ENCODE measurements at places on chromosomes 12 and 14.

GRCh38 chr12:64030155-64030554 lies 185.7 kb downstream of the SRGAP1 start:
- DNase-seq = no peak

- DNase-seq = no peak
Measured at GRCh38 chr12:22231836-22232235, 102.7 kb downstream of the ST8SIA1 start.

DNA sequence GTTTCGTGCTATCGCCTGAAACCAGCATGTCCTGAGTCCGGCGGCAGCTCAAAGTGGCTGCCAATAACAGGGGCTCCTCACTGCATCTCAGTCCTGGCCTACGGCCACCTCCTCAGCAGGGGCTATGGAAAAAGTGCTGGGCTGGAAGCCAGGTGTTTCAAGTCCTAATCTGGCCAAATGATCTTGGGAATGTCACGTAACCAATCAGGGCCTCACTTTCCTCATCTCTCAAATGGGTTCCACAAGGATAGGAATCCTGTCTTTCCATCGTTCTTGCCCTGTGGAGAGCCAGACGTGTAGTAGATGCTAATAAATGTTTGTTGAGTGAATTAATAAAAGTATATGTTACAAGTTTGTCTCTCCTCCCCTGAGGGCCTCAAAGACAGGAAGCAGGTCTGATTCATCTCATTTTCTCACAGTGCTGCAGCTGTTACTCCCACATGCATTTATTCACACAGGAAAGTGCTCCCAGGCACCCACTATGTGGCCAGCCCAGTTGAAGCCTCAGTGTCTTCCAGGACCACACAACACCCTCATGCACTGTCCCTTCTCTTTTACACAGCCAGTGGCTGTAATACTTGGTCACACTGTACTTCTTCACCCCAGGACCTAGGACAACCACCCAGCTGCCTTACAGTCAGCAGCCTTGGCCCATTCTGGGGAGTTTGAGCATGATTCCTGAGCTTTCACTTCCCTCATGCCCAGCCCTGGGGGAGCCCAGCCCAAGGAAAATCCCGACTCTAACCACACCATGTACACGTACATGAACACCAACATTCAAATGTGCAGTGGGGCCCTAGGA lies 5.0 kb downstream of the CMKLR1 start:
- DNase-seq = no peak

GRCh38 chr14:40345334-40345733 lies 913.1 kb upstream of the FBXO33 start:
- DNase-seq = peak; percentile 0

DNA sequence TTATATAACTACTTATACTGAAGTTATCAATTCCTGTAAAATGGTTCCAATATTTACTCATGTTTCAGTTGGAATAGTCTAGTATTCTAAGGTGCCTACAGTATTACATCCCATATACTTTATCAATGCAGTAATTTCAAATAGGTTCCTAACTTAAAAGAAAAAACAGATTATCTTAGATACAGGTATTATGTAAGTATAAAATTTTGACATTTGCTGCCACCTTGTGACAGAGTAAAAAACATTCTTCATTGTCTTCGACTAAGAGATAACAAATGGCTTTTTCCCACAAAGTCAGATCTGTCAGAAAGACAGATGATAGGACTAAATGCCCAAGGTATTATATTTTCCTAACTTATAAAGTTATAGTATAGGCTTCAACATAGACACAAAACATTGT lies 78.7 kb downstream of the TXNDC16 start:
- peak; percentile 3 for DNase-seq

GRCh38 chr12:130825771-130826150 lies 13.3 kb downstream of the STX2 start:
- no peak for DNase-seq

DNA sequence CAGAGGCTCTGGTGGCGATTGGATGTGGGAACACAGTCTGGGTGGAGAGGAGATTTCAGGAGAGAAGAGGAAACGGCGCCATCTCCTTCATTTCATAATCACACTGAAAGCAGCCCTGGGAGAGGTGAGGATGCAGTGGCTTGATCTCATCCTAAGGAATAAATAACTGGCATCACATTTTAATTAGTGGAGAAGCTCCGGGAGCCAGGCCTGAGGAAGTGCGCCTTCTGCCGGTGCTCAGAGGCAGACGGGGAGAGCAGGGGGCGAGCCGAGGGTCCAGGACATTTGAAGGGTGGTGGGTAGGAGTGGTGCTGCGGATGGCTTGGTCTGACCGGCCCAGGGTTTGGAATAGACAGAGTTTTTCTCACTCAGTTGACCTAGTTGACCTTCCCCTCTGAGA lies 265.0 kb downstream of the CACNA1C start:
- DNase-seq = no peak

- DNase-seq = no peak
Measured at GRCh38 chr12:4540170-4540569, 1.5 kb downstream of the RAD51AP1 start.

DNA sequence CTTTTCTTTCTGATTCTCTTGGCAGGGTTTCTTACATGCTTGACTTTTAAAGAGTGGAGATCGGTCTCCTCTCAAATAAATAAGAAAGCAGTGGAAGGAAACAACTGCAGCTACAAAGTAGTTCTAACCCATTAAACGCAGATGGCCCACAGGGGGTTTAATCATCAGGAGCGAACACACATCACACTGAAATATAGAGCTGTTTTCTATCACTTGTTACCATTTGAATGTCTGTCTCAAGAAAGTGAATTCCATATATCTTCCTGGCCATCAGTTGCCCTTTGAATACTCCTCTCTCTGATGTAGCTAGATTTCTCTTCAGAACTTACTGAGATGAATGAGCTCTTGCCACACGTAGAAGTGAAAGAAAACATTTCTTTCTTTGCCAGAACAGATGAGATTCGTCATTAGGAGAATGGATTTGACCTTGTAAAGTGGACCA lies 29.1 kb downstream of the ALX1 start:
- DNase-seq = no peak

DNA sequence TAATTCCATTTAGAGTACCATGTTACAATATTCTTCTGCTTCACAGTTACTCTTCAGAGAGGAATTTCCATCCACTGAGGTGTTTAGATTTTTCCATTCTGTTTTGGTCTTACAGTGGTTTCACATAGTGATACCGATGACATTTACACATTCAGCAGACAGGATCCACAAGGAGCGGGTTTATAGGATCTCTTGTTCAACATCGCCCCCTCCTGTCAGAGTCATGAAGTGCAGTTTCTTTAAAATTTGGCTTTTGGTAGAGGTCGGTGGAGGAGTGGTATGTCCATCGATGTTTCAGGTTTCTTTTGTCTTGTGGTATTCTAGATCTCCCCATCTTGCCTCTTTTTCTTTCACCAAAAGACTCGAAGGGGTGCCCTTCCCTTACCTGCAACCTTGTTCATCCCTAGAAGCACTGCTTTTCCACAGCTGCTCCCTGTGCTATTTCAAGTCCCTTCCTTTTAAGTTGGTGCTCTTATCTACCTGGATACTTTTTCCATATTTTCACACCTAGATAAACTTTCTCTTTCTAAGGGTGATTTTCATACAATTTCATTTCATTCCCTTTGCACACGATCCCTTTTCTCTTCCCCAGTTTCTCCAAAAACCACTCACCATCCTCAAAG lies 181.3 kb downstream of the ITPR2 start:
- peak; percentile 74 for DNase-seq

GRCh38 chr12:108594323-108594903 lies 3.5 kb downstream of the TMEM119 start:
- DNase-seq = no peak

DNA sequence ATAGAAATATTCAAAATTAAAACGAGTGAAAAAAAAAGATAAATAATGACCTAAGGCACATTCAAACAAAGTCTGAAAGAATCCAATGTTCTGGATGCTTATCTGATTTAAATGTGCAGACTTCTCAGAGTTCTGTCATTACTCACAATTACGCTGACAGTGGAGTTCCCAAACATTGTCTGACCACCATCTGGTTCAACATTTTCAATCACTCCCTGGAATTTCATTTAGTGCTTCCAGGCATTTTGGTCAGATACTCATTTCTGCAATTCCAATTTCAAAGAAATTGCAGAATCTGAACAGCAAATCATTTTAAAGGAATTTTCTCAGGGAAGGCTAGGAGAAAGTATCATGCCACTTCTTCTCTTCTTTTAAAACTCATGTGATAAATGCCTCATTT lies 398.2 kb upstream of the PDE3A start:
- DNase-seq = no peak

- DNase-seq = no peak
Measured at GRCh38 chr14:99516871-99517642, 35.8 kb downstream of the CCNK start.

GRCh38 chr14:95046711-95047681 lies 110.3 kb downstream of the DICER1 start:
- DNase-seq = no peak

DNA sequence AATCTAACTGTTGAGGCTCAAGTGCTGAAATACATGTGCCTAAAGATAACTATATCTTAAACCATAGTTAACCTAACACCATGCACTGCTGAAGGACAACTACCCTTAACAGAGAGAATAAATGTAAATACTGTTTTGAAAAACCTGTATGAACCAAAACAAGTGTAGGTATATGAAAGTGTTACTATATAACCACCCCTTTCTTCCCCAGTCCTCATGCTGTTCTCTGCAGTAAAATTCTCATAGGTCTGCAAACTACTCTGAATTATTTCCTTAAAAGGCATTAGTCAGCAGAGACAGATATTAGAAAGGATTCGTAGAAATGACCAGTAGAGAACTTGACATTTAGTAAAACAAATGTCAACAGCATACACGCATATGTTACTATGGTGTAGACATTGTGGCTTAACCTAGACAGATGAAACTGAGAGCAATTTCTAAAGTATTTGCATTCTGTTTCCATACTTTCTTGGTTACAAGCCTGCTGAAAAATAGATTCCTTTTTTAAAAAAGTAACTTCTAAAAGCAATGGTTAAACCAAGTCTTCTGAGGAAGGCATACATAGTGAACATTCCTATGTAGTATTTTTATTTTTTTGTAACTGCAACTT lies 13.9 kb downstream of the CSRP2 start:
- DNase-seq = no peak

DNA sequence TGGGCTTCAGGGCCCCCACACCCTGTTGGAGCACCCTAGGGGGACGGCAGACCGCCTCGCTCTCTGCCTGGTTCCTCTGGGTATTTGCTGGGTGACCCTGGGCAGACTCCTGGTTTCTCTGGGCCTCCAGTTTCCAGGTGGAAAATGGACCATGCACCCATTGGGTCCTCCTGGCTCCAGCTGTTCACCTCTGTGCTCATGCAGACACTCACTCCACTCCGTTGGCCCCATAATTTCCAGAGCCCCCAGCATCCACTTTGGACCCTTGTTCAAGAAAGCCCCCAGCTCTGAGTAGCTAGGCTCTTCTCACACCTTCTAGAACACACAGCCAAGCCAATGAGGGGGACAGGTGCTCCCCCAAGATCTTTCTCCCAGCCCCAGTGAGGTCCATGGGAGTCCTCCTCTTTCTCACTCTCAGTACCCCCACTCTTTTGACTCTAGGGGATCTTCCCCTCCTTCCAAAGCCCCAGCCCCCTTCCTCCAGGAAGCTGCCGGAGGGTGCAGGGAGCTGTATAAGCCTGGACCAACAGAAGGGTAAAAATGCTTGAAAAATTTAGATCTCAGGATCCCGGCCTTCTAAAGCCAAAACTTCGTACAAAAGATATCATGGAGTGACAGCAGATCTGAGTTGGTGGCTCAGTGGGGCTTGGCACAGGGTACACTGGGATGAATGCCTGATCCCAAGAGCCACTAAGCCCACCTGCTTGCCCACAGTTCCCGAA lies 174.8 kb upstream of the RTL1 start:
- no peak for DNase-seq
